ENCODE measurements at places on chromosomes 7 and 10.

DNA sequence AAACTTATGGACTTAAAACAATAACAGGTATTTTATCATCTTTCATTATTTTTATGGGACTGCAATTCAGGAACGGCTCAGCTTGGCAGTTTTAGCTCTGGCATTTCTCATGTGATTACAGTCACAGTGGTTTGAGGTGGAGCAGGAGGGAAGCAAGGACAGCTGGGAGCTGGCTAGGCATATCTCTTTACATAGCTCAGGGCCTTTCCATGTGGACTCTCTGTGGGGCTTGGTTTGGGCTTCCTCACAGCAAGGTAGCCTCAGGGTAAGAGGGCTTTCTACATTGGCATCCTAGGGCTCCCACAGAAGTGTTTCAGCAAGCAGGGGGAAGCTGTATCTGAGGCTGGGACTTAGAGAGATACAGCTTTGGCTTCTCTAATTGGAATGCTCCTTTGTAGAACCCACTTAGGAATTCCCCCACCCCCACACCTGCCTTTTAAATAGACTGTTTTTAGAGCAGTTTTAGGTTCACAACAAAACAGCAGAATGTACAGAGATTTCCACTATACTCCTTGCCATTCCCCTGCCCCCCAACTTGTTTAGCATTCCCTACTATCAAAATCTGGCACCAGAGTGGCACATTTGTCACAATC lies 26.6 kb upstream of the SDHAF3 start:
- DNase-seq, result no peak

DNA sequence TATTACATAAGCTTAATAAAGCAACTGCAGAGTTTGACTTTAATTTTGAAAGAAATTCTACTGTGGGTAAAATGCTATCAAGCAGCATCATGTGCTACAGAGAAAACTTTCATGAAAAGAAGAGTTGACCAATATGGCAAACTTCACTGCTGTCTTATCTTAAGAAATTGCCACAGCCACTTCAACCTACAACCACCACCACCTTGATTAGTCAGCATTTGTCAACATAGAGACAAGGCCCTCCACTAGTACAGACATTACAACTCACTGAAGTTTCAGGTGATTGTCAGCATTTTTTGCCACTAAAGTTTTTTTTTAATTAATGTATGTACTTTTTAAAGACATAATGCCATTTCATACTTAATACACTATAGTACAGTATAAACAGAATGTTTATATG lies 350.3 kb downstream of the HPSE2 start:
- DNase-seq, result no peak

DNA sequence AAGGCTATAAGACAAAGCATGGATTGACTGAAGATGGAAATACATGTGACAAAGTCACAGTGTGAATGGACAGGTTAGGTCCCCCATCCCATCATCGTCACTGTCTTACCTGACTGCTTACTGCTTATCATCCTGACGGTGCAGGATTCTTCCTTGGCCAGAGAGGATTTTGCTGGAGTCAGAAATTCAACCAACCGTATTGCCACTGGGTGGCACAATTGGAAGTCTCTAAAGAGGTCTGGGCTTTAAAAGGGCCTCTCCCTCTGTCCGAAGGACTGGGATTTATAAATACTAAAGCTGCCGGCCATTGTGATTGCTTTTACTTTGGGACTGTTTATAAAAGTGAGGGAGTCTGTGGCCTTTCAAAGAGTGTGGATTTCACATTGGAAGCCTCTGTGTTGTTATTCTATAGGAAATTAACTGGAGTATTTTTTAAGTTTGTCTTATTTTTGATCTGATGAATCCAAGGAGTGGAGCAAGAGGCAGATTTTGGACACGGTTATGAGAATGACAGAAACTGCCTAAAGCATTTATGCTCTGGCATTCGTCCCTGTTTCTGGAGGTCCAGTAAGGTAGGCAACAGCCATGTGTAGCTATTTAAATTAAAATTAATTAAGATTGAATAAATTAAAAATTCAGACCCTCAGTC lies 113.3 kb upstream of the CREB5 start:
- DNase-seq, result peak; percentile 59

DNA sequence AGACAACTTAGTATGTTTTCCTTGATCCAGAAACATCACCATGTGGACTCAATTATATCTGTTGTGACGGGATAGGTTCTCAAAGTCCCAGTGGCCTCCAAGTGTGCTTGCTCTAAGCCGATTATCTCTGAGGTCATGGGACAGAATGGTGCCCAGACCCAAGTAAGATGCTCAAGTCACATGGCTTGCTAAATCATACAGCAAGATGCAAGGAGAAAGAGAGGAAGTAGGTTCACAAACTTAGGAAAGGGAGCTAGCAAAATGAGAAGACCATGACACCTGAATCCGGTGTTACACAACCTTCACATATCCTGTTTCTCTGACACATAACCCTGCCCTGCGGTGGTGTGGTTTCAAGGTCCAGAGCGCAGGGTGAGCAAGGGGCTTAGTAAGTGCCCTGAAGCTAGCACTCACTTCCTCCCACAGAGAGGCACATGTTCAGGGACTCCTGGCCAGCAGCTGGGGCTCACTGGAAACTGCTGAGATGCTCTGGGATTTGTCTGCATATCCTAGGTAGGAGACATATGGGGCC lies 590.9 kb upstream of the ANKRD30A start:
- DNase-seq, result peak; percentile 46

DNA sequence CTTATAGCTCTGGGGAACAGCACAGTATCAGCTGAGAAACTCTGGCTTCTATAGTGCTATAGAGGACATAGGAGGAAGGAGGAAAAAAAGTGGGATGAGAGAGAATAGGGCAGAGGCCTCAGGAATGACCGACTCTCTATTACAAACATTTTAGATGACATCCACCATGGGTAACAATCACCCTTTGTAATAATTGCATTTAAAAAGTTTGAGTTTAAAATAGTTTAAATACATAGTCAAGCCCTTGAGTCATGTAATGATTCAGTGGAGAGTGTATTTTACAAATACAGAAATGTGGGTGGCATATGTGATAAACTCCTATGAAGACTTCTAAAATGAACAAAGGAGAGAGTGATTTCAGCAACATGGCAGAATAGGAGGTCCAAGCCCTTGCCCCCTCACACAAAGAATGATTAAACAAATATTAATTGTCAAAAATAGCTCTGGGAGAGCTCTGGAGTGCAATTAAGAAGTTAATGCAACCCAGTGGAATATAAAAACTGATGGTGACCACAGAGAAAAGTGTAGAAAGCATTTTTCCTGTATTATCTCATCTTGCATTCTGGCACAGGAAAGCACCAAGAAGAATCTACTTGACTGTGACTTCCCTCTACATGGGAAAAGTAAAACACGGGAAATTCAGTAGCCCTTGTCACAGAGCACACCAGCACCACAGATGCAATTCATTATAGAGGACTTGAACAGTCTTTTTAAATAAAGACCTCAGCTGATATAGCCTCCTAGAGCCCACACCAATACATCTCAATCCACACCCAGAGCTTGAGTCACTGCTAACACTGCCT lies 569.0 kb upstream of the SORCS1 start:
- no peak for DNase-seq

DNA sequence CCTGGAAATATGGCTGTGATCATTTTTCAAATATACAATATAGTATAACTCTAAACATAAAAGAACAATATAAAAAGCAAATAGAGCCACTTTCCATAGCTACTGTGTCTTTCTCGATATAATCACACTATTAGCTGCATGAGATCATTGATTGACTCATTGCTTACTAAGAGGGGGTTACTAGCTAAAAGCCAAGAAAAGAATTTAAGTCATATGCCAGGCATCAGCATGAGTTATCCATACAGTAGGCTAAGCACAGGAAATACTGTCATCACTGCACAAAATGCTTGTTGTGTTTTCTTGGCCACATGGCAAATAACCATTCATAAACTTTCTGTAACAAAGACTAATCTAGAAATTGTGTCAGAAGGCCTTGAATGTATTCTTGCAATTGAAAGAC lies 18.8 kb upstream of the ABCB5 start:
- DNase-seq, result no peak

DNA sequence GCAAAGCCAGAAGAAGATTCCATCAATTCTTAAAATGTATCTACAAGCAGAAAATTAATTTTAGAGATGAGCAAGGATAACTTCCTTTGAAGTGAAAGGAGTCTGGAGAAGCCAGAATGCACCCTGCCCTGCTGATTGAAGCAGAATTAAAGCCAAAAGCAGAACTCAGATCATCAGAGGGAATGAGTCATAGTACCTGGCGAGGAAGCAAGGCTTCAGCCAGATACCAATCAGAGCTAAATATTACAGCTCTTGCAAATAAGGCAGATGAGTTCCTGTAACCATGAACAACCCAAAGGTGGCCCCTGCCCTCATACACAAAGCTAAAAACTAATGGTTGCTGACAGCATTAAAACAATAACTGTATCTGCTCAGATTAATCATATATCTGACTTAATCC lies 10.4 kb downstream of the HTR7 start:
- no peak for DNase-seq

GRCh38 chr10:19563388-19564141 lies 252.7 kb upstream of the PLXDC2 start:
- no peak for DNase-seq

- no peak for DNase-seq
Measured at GRCh38 chr7:139944248-139944647, 115.2 kb downstream of the TBXAS1 start.

DNA sequence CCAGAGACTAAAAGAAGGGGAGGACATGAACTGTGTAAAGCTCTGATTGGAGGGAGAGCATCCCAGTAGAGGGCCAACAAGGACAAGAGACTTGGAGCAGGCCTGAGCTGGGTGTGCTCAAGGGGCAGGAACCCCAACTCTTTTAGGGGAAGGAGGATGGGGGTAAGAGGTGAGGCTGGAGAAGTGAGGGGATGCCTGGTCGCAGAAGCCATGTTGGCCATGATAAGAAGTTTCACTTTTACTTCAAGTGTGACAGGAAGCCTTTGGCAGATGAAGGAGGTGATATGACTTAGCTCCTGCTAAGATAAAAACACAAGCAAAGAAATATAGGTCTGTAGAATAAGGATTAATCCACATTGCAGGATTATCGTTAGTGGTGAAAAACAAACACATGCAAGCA lies 208.3 kb downstream of the JAZF1 start:
- DNase-seq, result no peak

DNA sequence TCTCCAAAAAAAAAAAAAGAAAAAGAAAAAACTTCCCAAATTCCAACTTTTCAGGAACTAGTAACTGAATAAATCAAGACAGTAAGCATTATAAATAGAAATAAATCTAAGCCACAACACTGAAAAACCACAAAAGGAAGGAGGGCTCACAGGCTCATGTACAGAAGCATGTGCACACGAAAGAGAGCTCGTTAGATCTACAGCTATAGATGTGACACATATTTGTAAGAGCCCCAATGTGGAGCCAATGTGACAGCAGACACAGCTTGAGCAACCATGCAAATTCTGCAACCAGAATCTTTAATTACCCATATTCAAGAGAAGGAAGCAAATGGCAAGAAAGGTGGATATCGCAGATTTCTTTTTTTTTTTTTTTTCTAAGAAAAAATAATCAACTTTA lies 94.7 kb downstream of the SORBS1 start:
- DNase-seq, result no peak

DNA sequence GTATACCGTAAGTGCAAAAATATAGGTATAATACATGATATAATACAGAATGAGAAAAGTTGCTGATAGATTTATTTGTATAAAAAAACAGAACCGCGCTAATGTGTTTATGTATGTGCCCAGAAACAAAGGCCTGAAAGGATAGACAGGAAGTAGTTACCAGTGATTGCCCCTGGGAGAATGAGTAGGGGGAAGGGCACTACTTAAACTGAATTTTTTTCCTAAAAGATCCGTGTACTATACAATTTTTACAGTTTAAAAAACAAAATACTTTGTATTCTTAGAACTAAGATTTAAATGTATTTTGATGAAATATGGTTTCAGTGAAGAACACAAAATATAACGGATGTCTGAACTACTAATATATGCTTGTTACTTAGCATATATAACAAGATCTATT lies 2.9 kb downstream of the IPMK start:
- DNase-seq, result no peak

- DNase-seq, result peak; percentile 68
Measured at GRCh38 chr10:114404171-114405010, at the start of gene AFAP1L2. Gene AFAP1L2 (minus strand): TSS chr10:114404502. CDS start chr10:114404455, 47 bp downstream.

GRCh38 chr10:72146071-72146470 lies 57.7 kb upstream of the SPOCK2 start:
- no peak for DNase-seq

DNA sequence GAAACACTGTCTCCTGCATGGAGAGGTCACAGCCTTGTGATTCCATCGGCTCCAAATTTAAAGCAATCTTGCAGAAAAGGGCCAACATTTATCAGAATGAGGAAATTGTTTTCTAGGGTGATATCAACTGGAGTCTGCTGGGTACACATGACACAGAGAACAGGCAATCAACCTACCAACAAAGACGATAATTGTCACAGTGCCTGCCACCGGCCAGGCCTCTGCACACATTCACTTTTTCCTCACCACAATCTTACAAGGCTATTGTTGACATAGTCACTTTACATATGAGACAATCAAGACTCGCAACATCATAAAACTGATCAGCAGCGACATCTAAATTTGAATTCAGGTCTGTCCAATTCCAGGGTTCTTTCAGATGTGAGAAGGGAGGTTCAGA lies 189.4 kb downstream of the KCNMA1 start:
- no peak for DNase-seq

DNA sequence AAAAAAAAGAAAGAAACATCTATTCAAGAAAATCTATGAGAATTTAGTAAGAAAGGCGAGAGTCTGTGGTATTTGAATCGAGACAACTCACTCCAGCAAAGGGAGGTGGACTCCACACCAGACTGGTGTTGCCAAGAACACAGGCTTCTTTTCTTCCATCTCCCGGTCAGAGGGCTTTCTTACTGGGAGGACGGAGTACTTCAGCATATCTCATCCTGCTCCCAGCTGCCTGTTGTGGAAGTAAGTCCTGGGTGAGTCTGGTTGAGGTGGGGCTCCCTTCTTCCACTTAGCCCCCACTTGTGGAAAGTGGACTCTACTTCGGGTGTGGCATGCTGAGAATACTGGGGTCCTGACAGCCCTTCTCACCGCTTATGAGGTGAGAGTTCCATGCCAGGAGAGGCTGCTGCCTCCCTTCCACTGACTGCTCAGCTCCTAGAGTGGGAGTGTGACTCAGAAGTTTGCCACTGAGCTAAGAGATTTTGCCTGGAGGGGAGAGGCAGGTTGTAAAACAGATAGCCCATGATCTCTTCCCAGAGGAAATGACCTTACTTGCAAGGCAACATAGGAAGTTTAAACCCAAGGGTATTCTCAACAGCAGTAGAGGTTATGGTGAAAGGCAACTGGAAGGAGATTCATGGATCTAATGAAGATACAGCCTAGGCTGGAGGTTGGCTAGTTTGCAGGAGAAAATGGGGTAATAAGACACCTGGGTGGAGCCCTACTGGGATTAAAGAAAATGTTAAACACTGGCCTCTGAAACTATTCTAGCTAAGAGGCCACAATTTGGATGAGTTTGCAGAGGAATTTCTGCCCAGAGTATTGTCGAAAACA lies 3.5 kb upstream of the NACAD start:
- no peak for DNase-seq

GRCh38 chr7:37467002-37467401 lies 18.3 kb upstream of the ELMO1 start:
- DNase-seq, result no peak

All from right hindlimb (tissue), 1 donor.